ENCODE measurements at places on chromosomes 13 and 19.
A peak's percentile ranks its signal among the peaks of the same experiment; 100 is the strongest.

DNA sequence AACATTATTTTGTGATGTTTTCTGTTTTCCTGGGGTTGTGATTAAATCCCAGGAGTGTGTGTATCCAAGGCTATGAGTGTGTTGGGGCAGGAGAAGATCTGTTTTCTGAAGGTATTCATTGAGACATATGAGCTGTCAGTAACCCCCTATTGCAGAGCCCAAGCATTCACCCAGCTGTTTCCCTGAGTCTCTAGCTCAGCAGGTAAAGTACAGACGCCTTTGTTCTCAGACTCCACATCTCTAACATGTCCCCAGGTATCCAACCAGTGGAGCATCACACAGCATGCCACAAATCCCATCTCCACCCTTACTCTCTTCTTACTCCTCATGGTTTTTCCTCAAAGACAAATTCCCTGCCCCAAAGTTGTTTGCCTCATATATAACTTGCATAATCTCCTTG is 213.6 kb downstream of the PCDH20 start:
- DNase-seq = no peak

- DNase-seq = no peak
Observed at GRCh38 chr13:94636942-94637578, 35.4 kb downstream of the GPR180 start.

- DNase-seq = no peak
Observed at GRCh38 chr13:100129605-100130004, 40.7 kb downstream of the PCCA start.

- DNase-seq = no peak
Observed at GRCh38 chr19:35311901-35312665, 16.9 kb upstream of the CD22 start.

- no peak for DNase-seq
Observed at GRCh38 chr13:23805122-23805521, 84.1 kb downstream of the MIPEP start.

GRCh38 chr13:59660582-59660981 is 503.1 kb downstream of the DIAPH3 start:
- no peak for DNase-seq

DNA sequence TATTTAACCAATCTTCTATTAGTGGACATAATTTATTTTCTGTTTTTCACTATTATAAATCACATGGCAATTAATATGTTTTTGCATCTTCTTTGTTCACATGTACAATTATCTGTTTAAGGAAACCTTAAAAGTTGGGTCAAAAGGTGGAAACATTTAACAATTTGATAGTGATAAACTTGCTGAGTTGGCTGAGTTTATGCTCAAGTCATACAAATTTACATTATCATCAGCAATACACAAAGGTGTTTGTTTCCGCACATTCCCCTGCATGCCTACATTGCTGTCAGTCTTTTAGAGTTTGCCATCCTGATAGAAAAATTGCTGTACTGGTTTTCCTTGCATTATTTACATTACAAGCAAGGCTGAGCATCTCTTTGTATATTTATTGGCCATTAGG is 139.5 kb downstream of the KCNRG start:
- DNase-seq = no peak

DNA sequence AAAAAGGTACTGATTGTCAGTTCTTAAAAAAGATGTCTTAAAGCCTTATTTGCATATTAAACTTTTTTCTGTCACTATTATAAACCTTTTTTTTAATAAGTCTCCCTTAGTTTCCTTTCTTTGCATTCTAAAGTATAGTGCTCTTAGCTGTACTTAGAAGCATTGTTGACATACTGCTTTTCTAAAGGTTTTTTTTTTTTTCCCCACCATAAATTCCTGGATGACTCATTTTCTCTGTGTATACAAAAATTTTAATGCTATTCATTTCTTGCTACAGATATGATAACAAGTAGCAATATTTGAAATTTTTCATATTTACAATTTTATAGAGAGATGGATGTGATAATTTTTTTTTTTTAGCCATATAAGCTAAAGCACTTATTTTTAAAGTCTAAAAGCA is 43.5 kb downstream of the METTL21C start:
- no peak for DNase-seq

- no peak for DNase-seq
Observed at GRCh38 chr13:49527123-49527522, 31.4 kb downstream of the PHF11 start.

- no peak for DNase-seq
Observed at GRCh38 chr13:21615427-21615826, 11.5 kb upstream of the MICU2 start.

DNA sequence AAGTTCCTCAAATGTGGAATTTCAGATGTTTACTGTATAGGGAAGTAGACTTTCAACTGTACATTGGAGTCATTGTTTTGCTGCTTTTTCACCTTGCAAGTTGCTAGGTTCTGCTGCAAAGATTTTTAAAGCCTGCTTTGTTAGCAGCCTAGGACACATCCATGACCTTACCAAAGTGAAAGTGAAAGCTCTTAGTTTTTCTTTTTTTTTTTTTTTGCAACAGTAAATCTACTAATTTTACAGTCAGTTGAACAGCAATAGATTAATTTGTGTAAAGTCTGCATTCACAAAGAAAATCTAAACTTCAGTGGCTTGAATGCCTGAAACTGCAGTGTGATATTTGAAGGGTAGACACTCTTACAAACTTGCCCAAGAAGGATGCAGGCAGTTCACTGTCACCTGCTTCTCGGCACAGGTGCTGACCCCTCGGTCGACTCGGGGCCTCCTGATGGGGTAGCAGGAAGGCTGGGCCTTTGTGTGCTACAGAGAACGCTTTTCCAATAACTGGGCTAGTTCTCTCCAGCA is 5.0 kb upstream of the MTIF3 start:
- no peak for DNase-seq

GRCh38 chr13:50867637-50867945 is 24.1 kb upstream of the DLEU7 start:
- no peak for DNase-seq

- peak; percentile 37 for DNase-seq
Observed at GRCh38 chr19:29665826-29666577, 741 bp downstream of the PLEKHF1 start.

- DNase-seq = no peak
Observed at GRCh38 chr19:51252306-51253079, 1.6 kb downstream of the SIGLECL1 start.
